ENCODE measurements at places on chromosomes 11 and 22.
A peak's percentile ranks its signal among the peaks of the same experiment; 100 is the strongest.

DNA sequence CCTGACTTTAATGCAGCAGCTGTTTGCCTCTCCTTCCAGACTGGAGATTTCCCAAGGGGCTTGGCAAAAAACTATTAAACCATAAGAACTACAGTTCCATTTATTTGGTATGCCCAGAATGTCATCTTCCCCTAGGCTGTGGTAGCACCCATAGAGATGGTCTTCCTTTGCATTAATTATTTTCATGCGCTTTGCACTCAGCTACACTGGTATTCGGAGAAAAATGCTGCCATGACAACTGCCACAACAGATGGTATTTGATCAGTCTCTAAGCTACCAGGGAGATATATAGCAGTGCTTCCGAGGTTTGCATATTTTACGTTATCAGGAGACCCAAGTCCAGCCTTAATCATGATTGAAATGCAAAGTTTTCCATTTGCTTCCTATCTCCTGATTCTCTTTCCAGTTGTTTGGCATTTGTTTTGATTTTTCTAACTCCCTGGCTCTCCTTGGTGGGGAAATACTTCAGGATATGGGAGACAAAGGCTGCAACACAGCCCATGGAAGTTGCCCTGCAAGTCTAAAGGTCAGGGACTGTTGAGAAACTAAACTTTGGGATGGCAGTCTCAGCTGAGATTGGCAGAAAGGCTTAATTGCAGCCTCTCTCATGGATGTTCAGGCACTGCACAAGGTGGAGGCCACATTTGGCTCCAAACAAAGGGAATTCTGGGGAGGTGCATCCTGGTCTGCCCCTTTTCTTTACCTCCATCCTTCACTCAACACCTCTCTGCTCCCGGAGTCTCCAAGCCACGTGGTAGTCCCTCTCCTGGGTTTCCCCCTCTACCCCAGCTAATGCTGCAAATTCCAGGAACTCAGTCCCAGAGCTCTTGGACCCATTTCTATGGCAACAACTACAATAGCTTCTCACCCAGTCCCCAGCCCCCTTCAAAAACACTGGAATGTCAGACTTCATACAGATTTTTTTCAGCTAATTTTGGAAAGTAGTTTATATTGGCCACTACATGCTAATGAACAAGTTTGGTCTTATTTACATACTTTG, 151.8 kb downstream of the NAV2 start:
- DNase-seq = no peak

- DNase-seq = no peak
Measured at GRCh38 chr22:47439643-47440265, 677.3 kb downstream of the TBC1D22A start.

GRCh38 chr11:47441421-47441820, 7.5 kb downstream of the RAPSN start:
- DNase-seq = no peak

DNA sequence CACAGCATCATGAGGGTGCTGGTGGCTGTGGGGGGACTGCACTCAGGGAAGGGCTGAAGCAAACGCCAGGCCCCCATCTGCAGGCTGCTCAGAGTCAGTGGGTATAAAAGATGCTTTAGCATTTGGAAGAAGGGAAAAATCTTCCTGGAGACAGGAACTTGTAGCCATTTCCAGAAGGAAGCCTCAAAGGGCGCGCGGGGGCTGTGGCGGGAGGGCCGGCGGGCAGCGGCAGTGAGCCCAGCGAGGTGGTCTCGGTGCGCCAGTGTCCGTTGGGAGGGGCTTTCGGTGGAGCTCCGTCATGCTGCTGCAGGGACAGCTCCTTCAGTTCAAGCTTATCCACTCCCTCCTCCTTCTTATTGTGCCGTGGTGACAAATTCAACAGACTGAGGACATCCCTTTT, 63.0 kb upstream of the PITPNB start:
- no peak for DNase-seq

GRCh38 chr22:50548921-50549790, 3.5 kb downstream of the KLHDC7B start:
- no peak for DNase-seq

- DNase-seq = peak; percentile 7
Measured at GRCh38 chr11:110431674-110432073, 1.9 kb downstream of the FDX1 start.

DNA sequence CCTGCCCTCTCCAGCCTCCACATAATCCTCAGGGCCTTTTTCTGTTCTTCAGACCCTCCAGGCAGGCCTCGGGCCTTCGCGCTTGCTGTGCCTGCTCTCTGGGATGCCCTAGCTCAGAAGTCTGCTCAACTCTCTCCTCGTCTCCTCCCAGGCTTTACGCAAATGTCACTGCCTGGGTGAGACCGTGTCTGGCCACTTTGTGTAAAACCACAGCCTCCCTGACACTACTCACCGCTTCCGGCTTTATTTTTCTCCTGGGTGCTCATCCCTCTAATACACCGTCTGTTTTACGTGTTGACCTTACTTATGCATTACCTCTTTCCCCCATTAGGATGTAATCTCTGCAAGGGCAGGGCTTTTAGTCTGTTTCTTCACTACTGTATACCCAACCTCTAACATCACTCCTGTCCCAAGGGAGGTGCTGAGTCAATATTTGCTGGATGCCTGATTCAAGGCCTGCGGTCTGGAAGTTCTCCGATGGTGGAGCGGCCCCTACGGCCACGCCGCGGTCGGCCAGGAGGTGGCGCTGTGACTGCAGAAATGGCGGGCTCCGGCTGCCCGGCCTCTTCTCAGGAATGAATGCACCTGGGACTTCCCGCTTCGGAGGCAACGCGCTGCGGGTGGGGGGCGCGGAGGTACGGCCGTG, 58.2 kb upstream of the THY1 start:
- DNase-seq = peak; percentile 63

DNA sequence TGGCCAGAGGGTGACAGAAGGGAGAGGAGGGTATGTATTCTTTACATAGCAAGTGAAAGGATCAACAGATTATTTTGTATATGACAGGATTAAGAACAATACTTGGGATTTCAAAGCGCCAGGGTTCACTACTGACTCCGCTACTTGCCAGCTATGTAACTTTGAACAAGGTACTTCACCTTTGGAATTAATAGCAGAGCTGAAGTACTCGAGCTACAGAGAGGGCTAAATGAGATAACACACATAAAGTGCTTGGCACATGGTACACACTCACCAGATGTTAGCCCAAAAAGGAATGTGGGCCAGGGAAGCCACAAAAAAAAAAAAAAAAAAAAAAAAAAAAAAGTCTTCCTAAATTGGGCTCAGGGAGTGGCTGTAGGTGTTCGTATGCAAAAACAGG, 408.4 kb downstream of the BUD13 start:
- no peak for DNase-seq

- DNase-seq = peak; percentile 35
Measured at GRCh38 chr11:2892215-2892966, 6.8 kb upstream of the CDKN1C start.

- DNase-seq = no peak
Measured at GRCh38 chr11:102516179-102516578, 14.4 kb downstream of the MMP7 start.

DNA sequence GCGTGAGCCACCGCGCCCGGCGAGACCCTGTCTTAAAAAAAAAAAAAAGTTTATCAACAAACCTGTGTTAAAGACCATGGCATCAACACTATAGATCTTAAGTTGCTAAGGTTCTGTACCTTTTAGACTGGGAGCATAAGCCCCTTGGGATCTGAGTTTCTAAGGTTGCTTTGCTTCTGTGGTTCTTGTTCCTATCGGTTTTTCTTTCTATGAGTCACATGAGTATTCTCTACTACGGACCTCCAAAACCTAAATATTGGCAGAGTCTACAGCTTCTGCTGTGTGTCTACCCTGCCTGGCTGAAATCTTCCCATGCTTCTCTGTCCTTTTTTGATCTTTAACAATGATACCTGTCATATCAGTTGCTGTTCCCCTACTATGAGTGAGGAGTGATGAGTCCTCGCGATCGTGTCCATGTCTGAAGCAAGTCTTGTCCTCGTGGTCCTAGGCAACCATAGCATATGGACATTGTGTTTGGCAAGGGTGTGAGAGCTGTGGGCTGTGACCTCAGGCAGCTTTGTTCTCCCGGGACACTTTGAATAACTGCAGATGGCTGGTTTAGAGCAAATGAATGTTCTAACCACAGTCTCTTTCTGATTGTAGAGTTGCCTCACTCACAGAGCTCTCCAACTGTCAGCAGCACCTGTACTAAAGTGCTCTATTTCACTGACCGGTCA, 9.0 kb upstream of the DLAT start:
- no peak for DNase-seq
